AG04449 (cell line): ENCODE measurements at places on chromosomes 6 and 20.

- DNase-seq = no peak
Measured at GRCh38 chr20:35561268-35561667, 19.4 kb downstream of the ERGIC3 start.

GRCh38 chr6:139732451-139732850, 358.0 kb upstream of the CITED2 start:
- no peak for DNase-seq

DNA sequence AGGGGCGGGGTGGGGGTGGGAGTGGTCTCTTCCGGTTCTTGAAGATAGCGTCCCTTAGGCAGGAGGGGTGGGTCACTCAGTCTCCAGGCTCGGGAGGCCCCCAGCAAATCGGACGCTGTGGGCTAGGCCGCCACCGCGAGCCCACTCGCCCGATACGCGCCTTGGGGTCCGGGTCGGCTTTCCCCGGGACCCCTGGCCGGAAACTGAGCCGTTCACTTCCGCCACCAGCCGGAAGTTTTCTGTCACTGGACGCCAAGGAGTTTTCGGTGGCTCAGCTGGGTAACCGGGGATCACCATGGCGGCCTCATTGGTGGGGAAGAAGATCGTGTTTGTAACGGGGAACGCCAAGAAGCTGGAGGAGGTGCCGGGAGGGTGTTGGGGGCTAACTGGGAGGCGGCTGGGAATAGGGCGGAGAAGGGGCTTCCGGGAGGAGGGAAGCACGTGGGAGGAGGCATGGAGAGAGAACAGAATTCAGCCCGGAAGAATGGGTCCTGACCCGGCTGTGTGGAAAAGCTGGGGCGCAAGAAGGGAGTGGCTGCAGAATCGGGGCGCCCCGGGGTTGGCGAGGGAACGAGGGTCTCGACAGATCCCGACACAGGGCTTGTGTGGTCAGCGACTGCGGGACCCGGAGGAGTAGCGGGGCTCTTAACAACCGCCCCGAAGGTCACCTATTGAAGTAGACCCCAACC, at the start of gene ITPA:
Gene ITPA, plus strand, starts transcription at position 242 of the 689 bp plus-strand sequence. Its CDS starts 54 bp downstream, at position 296.
- DNase-seq = no peak

- no peak for DNase-seq
Measured at GRCh38 chr6:10397756-10398445, 17.0 kb downstream of the TFAP2A start.

GRCh38 chr20:48674461-48674860, 153.3 kb downstream of the PREX1 start:
- DNase-seq = no peak

GRCh38 chr20:51313358-51313827, 229.1 kb downstream of the NFATC2 start:
- no peak for DNase-seq

DNA sequence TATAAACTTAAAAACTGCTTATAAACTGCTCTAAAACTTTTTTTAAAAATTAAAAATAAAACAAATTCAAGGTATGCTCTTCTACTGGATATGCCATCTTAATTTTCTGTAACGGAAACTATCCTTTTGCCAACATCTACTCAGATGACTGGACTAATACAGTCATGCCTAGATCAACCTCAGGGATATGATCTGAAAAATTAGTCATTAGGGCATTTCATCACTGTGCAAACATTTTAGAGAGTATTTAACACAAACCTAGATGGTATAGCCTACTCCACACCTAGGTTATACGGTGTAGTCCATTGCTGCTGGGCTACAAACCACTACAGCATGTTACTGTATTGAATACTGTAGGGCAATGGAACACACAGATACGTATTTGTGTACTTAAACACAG, 64.8 kb downstream of the TRIM27 start:
- DNase-seq = no peak

GRCh38 chr6:30782425-30783014, 38.2 kb upstream of the IER3 start:
- DNase-seq = no peak

DNA sequence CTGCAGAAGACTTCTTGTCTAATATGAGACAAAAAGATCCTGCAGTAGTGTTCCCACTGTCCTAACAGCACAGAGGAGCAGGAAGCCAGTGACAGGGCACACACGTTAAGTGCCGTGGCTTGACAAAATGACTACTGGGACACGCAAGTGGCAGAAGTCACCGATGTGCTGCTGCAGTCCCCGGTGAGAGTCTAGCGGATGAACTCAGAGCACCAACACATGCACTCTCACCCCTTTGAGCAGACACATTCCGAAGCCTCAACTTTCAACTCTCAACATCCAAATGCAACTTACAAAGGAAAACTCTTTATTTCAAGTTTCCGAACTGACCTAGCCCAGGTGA, 898 bp downstream of the LAMA4 start:
- no peak for DNase-seq

- DNase-seq = no peak
Measured at GRCh38 chr20:44357555-44358125, 2.1 kb downstream of the HNF4A start.

DNA sequence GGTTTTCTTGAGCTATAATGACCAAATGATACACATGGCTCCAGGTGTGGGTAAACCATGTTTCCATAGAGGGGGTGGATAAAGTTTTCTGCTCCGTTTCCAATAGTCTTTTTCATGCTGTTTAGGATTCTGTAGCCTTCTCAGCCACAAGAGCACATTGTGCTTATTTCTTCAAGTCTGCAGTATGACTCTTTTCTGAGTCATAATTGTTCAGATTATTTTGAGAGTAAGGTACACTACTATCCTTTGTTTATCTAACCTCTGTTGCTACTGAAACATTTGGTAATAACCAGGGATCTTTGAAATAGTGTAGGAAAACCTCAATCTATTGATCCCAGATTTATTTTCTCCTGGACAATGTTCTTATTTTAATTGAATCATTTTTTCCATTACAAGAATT, 247.9 kb upstream of the BMP2 start:
- no peak for DNase-seq

DNA sequence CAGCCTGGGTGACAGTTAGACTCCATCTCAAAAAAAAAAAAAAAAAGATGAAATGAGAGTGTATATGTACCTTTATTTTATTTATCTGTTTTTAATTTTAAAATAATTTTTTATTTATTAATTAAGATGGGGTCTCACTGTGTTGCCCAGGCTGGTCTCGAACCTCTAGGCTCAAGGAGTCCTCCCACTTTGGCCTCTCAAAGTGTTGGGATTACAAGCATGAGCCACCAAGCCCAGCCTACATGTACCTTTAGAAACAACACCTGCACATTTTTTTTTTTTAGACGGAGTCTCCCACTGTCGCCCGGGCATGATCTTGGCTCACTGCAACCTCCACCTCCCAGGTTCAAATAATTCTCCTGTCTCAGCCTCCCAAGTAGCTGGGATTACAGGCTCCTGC, 12.1 kb upstream of the PARD6B start:
- no peak for DNase-seq

- DNase-seq = no peak
Measured at GRCh38 chr20:57876163-57876562, 166.3 kb upstream of the PMEPA1 start.

DNA sequence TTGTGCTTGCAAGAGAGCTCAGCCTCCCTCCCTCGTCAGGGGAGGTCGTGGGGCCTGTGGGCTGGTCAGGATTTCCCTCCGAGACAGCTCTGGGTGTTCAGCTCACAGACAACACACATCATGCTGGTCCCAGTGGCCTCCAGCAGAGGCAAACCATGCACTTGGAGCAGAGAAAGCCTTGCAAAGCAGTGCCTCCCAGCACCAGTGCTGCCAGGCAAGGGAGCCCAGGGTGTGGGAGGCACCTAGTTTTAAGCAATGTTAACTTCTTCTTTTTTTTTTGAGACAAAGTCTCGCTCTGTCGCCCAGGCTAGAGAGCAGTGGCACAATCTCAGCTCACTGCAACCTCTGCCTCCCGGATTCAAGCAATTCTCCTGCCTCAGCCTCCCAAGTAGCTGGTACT, 34.0 kb upstream of the INSM1 start:
- no peak for DNase-seq

- no peak for DNase-seq
Measured at GRCh38 chr6:159493231-159493897, 199.7 kb downstream of the SOD2 start.

- DNase-seq = no peak
Measured at GRCh38 chr6:69937402-69938136, 71.2 kb downstream of the COL19A1 start.

DNA sequence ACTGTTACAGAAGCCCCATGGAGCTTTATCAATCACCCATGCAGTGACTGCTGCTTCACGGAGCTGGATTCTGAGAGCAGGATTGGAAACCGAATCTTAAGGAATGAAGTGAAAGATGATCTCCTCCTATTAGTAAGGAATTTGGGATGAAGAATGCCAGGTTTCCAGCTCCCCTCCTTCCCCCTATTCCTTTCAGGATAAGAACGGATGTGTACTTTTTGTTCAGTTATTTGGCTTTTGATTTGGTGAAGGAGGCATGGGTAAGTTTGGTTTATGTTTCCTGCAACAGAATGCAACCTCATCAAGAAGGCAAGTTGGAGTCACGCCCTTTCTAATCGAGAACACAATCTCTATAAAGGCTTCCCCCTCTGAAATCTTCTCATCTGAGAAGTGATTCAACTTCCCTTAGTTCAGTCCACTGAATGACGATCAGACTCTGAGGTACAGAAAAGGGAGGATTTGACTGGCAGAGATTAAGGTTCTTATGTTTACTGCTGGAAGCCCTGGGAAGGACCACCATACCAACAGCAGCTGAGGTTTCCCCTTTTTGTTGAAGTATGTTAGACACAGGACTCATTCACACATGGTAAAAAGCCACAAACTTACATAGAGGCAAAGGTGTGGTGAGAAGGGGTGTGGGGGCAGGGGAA, 5.5 kb downstream of the ELMO2 start:
- no peak for DNase-seq

DNA sequence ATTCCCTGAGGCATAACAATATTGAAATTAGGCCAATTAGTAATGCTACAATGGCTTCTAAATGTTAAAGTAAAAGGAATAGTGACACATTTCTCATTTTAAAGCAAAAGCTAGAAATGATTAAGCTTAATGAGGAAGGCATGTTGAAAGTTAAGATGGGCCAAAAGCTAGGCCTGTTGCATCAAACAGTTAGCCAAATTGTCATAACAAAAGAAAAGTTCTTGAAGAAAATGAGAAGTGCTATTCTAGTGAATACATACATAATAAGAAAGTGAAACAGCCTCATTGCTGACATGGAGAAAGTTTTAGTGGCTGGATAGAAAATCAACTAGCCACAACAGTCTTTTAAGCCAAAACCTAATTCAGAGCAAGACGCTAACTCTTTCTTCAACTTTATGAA, 12.9 kb downstream of the OR2A4 start:
- DNase-seq = no peak

GRCh38 chr6:3457710-3458602, 1.1 kb upstream of the SLC22A23 start:
- no peak for DNase-seq

DNA sequence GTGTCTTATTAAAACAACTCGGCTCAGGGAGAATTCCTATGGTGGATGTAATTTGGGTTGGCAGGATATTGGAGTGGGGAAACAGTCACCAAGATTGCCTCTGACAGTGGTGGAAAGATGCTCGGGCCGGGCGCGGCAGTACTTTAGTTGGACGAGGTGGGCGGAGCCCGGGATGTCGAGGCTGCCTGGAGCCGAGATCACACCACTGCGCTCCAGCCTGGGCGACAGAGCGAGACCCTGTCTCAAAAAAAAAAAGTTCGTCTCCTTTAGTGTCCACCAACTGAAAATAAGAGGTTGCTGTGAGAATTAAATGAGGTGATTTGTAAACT, 621 bp downstream of the NOL7 start:
- no peak for DNase-seq

GRCh38 chr6:45558858-45559257, 181.1 kb upstream of the SUPT3H start:
- no peak for DNase-seq

DNA sequence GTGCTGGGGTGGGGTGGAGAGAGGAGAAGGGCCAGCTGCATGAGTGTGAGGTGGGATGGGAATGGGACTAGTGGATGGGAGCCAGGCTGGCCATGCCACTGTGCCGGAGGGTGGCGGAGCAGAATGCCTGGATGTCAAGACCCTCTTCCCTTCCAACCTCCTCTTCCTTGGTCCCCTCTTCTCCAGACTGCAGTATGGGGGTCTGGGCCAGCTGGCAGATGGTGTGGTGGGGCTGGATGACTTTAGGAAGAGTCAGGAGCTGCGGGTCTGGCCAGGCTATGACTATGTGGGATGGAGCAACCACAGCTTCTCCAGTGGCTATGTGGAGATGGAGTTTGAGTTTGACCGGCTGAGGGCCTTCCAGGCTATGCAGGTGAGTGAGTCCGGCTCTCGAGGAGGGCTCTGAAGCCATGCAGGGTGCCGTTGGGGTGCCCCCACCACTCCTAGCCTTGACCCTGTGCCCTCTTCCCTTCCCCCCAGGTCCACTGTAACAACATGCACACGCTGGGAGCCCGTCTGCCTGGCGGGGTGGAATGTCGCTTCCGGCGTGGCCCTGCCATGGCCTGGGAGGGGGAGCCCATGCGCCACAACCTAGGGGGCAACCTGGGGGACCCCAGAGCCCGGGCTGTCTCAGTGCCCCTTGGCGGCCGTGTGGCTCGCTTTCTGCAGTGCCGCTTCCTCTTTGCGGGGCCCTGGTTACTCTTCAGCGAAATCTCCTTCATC, 7.7 kb downstream of the DDR1 start:
- DNase-seq = no peak

DNA sequence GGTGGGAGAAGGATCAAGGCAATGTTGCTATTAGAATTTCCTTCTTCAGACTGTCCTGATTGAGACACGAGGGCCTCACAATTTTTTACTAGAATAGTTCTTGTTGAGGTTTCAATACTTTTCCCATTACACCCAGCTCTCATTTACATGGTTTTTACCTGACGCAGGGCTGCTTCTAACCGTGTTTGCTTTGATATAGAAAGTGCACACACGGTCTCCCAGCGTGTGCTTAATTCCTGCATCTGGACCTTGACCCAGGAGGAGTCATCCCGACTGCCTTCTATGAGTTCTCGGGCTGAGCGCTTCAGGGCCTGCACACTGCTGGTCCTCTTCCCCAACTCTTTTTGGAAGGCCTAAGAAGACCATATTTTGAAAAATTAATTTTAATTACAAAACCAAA, 160.2 kb downstream of the DST start:
- DNase-seq = no peak

GRCh38 chr20:35669681-35670080, 5.0 kb upstream of the CPNE1 start:
- no peak for DNase-seq

DNA sequence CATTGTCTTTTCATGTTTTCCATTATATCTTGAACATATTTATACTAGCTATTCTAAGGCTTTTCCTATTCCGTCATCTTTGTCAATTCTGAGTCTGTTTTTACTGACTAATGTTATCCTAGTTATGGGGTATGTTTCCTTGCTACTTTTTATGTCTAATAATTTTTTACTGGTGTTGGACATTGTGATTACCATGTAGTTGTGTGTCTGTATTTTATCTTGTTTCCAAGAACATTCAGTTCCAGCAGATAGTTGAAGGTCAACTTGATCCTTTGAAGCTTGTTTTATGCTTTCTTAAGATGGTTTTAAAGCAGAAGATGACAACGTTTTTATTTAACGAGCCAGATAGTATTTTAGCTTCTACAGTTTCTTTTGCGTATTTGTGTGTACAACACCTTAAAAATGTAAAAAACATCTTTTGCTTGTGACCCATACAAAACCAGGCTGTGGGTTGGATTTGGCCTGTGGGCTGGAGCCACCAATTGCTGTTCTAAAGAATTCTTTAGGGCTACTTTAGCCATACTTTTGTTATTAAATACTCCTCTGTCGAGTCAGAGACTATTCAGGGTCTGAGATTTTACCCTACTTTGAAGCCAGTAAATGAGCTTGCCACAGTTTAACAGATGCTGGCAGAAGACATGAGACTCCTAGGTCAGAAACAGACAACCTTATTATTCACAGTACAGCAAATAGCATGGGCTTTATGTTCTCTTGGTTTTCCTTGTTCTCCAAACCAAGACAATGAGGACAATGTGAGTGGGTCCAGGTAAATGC, 38.7 kb upstream of the REV3L start:
- DNase-seq = peak; percentile 19
